GM18507 (cell line): ENCODE measurements at places on chromosomes 13 and 19.

GRCh38 chr19:34269081-34269480, 14.7 kb downstream of the GARRE1 start:
- no peak for DNase-seq

- DNase-seq, result no peak
These were observed 65.2 kb downstream of the DACH1 start for GRCh38 chr13:71801781-71802180.

- DNase-seq, result no peak
These were observed 25.4 kb downstream of the ALG5 start for GRCh38 chr13:36973621-36974295.

DNA sequence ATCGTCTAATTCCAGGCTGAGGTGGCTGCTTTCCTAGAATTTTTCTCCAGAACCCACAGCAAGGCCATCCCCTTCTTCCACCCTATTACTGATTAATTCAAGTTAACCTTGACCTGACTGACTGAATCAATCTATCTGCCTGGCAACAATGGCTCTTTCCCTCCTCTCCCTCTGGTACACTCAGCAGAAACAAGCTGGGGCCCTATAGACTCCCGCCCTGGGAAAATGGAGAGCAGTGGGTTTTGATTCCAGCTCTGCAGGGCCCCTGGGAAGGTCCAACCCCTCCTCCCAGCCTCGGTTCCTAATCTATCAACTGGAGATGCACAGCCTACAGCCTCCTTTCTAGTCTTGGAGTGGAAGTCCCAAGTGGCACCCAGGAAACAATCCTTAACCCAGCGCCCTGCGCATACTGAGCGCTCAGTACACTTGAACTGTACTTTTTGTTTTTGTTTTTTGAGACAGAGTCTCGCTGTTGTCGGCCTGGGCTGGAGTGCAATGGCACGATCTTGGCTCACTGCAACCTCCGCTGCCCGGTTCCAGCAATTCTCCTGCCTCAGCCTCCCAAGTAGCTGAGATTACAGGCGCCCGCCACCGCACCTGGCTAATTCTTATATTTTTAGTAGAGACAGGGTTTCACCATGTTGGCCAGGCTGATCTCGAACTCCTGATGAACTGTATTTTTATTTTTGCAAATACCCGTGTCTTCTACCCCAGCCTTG, 5.2 kb upstream of the C3 start:
- DNase-seq, result no peak

DNA sequence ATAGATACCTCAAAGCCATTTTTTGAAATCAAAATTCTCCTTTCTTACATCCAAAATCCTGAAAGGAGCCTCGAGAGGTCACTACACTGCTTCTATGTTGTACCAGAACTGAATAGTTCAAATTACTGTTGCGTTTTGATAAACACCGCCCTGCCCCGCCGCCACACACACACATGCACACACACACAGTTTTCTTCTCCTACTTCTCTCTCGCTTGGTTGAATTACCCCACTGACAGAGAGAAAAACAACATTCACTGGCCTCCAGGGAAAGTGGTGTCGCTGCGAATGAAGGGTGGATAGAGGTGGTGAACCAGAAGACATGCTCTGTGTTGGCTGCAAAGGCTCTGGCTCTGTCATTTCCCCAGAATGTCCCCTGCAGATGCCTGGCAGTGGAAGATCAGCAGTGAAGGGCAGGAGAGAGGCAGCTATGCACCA, 183.4 kb upstream of the RFC3 start:
- DNase-seq, result no peak

DNA sequence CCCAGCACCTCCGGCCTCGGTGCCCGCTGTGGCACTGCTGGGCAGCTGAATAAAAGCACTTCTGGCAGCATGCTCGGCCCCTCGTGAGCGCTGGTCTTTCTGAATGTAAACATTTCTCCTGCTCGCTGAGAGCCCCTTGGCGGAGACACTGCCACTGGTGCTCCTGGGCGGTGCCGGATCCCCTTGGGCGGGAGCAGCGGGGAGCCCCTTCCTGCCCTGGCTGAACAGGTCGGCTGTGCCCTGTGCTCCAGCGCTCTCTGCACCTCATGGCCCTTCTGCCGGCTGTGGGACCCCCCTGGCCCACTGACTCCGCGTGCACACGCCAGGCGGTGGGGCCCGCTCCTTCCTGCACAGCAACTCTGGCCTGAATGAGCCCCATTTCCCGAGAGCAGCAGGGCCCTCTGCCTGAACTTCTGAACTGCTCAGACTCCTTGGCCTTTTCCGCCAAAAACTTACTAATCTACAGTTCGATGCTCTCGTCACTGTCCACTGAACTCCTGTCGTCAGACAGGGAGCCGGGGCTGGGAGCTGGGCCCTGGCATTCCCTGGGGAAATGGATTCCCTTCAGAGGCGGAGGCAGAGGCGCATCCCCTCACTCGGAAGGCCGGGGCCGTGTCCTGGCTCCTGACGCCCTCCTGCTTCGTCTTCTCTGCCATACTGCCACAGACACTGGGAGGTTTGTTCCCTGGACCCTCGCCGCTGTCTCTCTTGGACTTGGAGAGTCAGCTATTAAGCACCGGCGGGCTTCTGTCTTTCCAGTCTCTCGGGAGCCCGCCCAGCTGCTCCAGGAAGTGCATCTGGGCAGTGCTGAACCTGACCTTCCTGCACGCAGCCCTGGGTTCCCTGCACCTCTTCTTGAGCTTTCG, 14.2 kb downstream of the RB1 start:
- DNase-seq, result no peak

- DNase-seq, result no peak
These were observed 121.8 kb downstream of the STOML3 start for GRCh38 chr13:38868870-38869269.

DNA sequence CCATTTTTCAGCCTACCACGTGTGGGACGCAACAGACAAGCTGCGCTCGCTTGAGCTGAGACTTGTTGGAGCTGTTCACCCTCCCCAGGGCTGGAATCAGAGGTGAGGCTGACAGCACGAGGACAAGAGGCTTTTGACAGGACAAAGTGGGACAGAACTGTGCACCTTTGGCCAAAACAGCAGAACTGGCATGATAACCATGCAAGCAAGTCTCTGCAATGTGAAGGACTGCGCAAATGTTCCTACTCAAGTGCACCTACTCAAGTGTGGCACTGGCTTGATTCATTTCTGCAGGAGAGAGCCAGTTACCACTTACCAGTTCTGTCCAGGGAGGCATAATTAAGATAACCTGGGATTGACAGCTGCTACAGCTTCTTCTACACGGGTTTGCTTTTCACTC, 62.2 kb upstream of the TM9SF2 start:
- DNase-seq, result no peak

DNA sequence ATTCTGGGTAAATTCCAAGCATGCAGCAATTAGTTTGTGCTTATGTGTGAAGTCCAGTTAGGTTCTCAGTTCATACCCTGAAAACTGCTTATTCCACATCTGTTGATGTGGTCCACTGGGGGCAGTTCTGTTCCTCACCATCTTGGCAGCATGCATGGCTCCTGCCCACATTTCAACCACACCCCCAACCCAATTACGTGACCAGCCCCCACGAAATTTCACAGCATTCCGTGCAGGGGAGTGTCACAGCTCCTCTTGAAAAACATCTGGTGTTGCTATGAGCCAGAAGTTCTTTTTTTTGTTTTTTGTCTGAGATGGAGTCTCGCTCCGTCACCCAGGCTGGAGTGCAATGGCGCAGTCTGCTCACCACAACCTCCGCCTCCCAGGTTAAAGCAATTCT, 9.1 kb upstream of the ERVK3-1 start:
- DNase-seq, result no peak

GRCh38 chr19:29705706-29706105, 9.4 kb downstream of the C19orf12 start:
- DNase-seq, result no peak

DNA sequence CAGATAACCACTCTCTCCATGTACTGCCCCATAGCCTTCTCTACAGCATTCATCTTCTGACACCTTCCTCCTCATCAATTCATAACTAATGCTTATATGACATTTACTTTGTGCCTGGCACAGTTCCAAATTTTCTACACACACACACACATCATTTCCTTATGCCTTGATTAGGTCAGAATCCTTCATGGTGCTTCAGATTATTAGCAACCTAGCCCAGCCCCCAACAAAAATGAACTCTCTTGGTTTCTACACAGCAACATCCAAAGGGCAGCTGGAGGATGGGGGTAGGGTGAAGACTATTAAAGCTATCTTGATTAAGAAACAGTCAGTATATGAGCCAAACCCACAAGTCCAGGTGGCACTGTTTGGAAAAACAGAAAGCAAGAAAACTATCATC, 3.7 kb downstream of the RUBCNL start:
- no peak for DNase-seq

- peak; percentile 18 for DNase-seq
These were observed 4.4 kb upstream of the TMEM272 start for GRCh38 chr13:51849145-51850101.

DNA sequence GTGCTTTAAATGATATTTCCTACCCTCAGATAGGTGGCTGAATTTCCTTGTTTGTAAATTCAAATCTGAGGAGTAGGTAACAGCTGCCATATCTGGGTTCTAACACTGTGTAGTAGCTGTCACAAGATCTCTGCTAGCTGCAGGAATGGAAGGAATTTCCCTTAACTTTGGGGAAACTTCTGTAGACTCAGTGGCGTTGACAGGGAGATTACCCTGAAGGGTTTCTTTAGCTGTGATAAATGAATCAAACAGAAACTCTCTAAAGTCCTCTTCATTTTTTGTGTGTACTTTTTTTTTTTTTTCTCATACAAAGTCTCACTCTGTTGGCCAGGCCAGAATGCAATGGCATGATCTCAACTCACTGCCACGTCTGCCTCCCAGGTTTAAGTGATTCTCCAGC, 5.3 kb upstream of the EPSTI1 start:
- no peak for DNase-seq

DNA sequence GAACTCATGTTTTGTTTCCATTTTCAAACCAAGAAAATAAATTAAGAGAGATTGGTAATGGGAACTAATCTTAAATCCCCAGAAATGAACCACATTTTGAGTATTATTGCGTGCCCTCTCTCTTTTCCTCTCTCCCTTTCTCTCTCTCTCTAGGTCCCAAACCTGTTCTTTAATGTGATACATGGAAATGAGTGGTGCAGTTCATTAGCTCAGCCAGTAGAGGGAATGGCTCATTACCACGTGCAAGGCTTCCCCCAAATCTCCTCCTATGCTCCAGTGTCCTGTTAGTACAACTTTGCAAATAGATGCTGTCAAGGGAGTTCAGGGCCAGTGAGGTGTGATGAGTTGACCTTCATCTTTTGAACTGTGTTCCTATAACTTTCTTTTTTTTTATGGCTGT, 178.4 kb downstream of the FGF9 start:
- DNase-seq, result no peak

GRCh38 chr19:41932720-41933332, 4.6 kb upstream of the ERFL start:
- DNase-seq, result no peak

DNA sequence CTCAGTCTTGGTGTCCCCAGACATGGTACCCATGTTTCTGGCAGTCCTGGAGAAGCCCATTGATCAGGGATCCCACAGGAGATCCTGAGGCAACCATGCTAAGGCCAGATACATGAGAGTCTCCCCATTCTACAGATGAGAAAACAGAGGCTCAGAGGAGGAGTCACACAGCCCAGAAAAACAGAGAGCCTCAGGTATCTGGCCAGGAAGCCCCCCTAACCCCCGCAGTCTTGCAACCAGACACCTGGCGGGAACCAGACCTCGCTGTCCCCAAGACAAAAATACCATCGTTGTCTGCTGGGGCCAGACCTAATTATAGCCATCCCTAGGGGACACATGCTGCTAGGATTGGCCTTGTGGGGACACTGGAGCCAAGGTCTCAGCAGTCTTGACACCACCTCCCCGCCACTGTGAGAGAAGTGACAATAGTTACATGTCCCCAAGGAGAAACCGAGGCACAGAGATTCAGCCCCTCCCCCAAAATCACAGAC, 1.6 kb upstream of the PDE4C start:
- no peak for DNase-seq

DNA sequence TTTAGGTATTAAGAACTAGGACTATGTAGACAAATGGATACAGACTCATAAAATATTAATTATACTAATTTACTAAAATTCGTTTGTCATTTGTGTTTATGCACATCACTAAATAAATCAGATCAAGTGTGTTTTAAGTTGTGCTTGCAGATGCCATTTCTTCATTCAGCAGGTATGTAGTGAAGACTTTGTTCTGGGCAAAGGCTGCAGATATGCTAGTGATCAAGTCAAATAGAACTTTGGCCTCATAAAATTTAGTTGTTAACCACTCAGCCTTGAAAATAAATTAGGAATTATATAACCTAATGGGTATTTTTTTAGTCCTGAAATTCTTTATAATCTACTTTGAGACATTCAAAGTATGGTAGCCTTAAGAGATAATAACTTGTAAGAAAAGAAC, 80.4 kb upstream of the TRPC4 start:
- no peak for DNase-seq

- no peak for DNase-seq
These were observed at the start of gene NLRP11 for GRCh38 chr19:55831846-55832245. TSS of gene NLRP11 (minus strand) at chr19:55831999. CDS start at chr19:55818174, 13,825 bp downstream.

GRCh38 chr13:28321756-28322155, 173.2 kb downstream of the FLT1 start:
- no peak for DNase-seq
